Stimulated activated CD8-positive, alpha-beta memory T cell treated with anti-CD3 and anti-CD28 coated beads, Interleukin-4, amount 100 ng/mL, for 4 hours (primary cell): ENCODE measurements at places on chromosomes 2 and 18.

GRCh38 chr2:41736105-41736567, 311.7 kb upstream of the PKDCC start:
- no peak for DNase-seq

DNA sequence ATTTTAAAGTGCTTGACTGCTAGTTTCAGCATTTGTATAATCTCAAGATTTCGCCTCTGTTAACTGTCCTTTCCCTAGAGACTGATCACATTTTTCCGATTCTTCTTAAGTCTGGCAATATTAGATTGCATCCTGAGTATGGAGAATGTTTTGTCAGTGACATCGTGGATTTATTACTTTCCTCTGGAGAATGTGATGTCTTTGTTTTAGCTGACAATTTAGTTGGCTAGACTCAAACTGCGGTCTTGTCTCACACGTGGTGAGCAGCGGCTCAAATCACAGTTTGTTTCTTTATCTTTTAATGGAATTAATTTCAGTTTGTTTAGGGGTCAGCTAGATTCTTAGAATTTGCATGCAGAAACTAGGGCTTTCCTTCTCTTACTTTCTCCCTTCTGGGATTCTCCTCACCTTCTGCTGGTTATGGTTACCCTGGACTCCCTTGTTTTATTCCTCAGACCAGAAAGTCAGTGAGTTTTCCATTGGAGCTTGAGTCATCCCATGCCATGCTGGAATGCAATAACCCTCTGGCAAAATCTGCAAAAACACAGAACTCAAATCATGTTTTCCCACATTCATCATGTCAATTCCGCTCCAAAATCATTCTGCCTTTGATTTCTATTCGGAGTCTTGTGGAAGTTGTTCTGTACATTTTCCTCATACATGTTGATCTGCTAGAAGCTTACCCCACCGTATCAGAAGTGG, 327.2 kb upstream of the TRIB2 start:
- DNase-seq = no peak

GRCh38 chr2:26907416-26907815, 59.5 kb downstream of the DPYSL5 start:
- no peak for DNase-seq

DNA sequence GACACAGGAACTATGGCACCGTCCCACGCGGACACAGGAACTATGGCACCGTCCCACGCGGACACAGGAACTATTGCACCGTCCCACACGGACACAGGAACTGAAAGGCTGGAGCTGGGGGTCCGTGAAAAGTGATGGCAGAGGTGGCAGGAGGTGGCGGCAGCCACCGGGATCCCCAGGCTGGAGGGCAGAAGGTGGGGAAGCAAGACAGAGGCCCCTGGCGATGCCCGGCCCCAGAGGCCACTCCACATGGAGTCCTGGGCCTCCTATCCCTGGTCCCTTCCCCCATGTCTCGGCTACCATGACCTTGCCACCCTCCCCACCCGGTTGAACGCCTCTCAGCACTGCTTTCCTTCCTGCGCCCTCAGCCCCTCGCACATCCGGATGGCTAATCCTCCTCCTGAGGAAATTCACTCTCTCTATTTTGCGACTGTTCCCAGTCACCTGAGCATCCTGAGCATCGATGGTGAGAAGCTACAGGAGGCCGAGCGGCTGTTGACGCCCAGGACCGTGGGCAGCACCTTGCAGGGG, 181.4 kb downstream of the TMEM18 start:
- DNase-seq = no peak

GRCh38 chr2:160254189-160254762, 54.2 kb upstream of the ITGB6 start:
- DNase-seq = no peak

DNA sequence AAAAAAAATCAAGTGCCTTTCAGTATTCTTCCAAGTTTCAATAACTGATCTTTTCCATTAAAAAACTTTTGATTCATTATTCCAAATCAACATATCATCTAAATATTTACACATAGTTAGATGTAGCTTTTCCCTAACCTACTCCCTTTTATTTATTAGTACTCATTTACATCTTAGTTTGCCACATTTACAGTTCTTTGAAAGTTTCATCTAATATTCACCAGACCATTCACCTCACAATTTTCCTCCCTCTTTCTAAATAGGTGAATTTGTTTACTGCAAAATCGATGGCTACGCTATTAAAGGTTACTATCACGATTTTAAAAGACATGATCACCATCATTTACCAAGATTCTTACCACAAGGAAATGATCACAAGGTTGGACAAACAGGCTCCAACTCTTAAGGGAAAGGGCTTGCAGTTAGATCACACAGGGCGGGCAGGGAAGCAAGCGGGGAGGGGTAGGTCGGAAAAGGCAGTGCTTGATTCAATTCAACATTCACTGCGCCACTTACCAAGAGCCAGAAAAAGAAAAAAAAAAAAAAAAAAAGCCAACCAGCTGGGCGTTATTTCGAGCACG, 654 bp upstream of the MARCHF7 start:
- DNase-seq = no peak

DNA sequence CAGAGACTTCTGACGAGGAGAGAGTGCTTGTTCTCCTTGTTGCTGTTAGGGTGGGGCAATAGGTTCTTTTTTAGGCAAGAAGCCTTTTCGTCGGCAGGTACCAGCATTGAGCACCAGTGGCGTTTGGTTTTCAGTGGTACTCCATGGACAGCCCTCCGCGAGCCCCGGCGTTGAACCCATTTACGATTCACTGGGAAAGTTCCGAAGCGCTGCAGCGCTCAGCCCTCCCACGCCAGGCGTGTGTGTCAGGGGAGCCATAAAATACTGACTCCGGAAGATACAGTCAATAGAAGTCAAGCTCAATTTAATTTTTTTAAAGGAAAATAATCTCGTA, 494 bp upstream of the ROCK1 start:
- DNase-seq = peak; percentile 21

DNA sequence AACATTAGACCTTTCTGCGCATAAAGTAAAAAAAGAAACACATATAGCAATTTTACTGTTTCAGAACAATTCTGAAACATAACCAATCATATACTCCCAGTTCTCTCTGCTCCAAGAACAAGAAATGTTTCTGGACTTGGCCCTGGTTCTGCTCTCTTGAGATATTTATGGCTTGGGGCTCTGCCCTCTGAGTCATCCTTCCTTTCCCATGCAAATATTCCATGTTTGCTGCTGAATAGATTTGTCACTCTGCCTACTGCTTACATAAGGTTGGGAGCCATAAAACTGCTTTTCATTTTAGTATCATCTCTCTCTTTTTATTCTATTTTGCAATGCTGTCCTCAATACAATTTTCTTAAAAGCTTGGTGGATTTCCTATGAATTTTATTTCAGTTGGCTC, 499.6 kb upstream of the ACVR2A start:
- no peak for DNase-seq

- no peak for DNase-seq
These were observed 44.9 kb downstream of the MYO3B start for GRCh38 chr2:170222842-170223241.

DNA sequence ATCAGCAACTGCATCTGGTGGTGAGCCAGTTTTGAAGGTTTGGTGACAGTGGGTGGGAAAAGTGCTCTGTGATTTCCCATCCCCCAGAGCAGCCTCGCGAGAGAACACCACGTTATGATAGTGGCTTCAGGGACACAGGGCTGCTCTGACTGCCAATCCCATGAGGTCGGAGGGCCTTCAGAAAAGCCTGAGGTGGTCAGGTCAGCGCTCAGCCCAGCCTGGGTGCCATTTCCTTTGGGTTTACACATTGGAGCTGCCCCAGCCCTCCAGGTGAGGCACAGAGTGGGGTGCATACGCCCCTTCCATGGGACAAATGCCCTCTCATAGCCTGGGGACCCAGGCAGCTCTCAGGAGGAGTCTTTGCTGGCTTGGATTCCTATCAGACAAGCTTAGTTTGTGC, 126.8 kb downstream of the KCTD1 start:
- DNase-seq = no peak

- DNase-seq = no peak
These were observed 43.9 kb downstream of the SOX11 start for GRCh38 chr2:5736050-5736449.

- no peak for DNase-seq
These were observed 2.9 kb downstream of the TRIB2 start for GRCh38 chr2:12719400-12720277.

- no peak for DNase-seq
These were observed 244.7 kb upstream of the HS6ST1 start for GRCh38 chr2:128563348-128563687.

- no peak for DNase-seq
These were observed 204.6 kb downstream of the SP3 start for GRCh38 chr2:173760553-173760952.

- DNase-seq = no peak
These were observed 57.8 kb downstream of the TWIST2 start for GRCh38 chr2:238905644-238906043.

GRCh38 chr2:128304715-128305554, 13.7 kb downstream of the HS6ST1 start:
- DNase-seq = no peak

DNA sequence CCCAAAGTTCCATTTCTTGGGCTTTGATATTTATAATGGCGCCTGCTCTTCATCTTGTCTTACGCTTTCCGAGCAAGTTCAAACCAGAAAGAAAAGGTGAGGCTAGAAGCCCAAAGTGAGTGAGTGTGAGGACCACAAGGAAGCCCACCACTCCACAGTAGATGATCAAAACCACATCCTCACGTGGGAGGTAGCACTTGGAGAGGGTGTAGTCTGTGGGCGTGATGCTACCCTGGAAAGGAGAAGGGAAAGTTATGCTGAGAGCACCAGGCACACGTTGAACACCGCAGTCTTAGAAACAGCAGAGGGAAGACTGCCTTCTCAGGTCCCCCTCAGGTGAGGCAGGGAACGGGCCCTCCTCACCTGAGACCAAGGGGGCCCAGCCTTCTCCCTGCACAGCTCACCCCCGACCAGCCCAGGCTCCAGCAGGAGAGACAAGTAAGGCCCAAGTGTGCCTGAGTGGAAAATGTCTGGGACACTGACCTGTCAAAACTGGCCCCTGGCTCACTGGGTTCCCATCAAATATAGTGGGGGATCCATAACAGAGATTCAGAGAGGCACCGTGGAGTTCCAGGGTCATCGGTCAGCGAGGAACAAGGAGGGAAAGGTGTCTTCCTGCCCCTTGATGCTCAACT, 23.6 kb downstream of the MPPE1 start:
- DNase-seq = no peak

DNA sequence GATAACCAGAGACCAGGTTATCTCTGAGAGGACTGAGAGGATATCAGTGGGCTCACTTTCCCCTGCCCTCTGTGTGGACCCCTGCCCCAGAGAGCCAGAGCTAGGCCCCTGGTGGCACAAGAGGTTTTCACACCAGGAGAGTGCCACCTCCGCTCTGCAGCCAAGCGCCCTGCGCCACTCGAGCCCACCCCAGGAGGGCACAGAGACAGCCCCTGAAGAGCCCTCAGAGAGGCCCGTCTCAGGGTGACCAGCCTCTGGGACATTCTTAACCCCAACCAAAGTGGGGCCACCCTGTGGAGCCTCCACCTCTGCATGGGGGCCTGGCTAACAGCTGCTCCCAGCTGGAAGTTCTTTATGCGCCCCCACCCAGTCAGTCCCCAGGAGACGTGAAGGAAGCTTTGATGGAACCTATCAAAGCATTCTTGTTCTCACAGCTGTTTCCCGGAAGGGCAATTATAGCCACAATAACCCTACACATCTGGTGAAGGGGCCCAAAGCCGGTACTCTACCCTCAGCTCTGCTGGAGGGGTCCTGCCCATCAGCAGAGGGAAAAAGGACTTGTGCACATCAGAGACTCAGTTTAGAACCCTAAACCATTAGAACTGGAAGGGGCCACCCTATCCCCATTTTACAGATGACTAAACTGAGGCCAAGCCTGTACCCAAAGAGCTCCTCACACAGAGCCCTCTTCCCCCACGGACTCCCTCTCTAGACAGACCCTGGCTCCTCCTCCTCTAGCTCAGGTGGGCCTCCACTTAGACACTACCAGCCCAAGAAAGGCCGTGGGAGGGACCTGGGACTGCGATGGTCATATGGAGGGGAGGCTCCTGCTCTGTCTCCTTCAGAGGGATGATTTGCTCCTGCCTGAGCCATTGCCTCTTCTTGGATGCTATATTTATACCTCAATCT, 101.1 kb downstream of the ZFP36L2 start:
- DNase-seq = no peak

DNA sequence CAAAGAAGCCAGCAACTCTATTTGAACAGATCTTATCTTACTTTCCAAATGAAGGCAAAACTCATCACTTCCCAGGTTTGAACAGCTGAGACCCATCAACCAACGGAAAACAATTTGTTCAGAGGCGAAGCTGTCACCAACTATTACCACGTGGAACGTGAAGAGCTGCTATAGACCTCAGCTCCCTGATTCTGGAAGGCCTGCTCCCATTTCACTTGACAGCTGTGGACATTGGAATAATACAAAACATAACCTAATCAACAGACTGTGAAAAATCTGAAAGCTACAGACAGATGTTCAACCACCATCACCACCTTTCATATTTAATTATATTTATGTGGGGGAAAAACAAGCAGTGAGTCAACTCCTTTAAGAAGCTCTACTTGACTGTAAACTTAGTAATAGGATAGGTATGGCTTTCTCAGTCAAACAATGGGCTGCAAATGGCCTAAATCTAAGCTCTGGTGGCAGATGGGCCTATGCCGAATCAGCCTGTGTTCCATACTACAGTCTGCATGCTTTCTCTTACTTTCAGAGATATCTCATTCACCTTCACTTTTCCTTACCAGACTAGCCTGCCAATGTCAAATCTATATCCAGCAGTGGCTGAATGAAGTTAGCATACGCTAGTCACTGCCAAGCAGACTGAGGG, 896.4 kb downstream of the TDRD15 start:
- DNase-seq = no peak

GRCh38 chr18:1914489-1914888, 656.8 kb downstream of the METTL4 start:
- no peak for DNase-seq

DNA sequence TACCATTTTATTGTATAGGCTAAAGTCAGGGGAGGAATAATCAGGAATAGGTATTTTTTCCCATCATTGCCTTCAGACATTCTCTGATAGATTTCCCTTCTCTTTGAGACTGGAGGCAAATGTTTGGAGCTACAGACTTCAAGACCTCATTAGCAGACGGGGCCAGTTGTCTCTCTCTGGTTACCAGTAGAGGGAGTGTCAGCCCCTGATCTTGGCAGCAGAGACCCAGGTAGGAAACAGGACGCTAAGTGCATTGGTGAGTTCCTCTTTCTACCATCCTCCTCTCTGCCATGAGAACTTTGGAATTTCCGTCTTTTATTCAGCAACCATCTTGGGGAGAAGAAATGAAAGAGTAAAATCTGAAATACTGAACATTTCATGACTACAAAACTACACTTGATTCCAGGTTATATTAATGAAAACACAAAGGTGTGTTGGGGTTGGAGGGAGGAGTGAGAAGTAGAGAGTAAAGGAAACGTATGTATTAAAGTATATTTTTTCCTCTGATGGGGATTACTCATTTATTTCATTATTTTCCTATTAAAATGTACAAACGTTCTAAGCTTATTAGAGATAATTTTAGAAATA, 186.2 kb upstream of the GCFC2 start:
- no peak for DNase-seq

GRCh38 chr2:163670929-163671328, 64.9 kb downstream of the FIGN start:
- DNase-seq = no peak

GRCh38 chr2:65620524-65620923, 188.1 kb upstream of the SPRED2 start:
- DNase-seq = no peak

GRCh38 chr2:183347969-183348368, 223.7 kb downstream of the NUP35 start:
- DNase-seq = no peak
